ENCODE measurements at places on chromosomes 7 and 10. TPM values are rescaled to one million over a fixed set of nuclear protein-coding genes. Genes with fewer than 3 reads are reported as not detected.

DNA sequence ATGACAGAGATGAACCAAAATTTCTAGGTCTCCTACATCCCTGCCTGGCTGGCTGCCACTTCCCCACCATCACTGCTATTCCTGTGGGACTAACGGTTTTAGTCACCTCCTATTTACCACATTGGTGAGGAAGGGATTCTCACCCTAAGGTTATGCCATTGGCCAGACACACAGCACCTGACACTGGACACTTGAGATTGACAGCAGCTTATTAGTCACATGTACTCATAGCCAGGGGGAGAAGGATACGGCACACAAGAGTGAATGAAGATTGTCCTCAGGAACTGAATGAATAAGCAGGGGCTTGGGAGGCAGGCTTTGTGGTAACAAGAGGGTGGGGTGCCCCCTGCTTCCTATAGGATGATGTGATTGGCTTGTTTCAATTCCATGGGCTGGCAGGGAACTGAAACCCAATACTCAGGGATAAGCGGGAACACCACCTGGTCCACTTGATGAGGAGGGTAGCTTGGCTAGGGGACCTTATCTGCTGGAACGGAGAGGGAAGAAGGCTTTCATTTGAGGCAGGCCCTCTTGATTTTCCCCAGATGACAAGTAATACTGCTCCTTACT lies 99.0 kb downstream of the SPAG6 start:
- DNase-seq = no peak

- no peak for DNase-seq
Observed at GRCh38 chr7:135286876-135287275, 53.2 kb downstream of the STRA8 start.

DNA sequence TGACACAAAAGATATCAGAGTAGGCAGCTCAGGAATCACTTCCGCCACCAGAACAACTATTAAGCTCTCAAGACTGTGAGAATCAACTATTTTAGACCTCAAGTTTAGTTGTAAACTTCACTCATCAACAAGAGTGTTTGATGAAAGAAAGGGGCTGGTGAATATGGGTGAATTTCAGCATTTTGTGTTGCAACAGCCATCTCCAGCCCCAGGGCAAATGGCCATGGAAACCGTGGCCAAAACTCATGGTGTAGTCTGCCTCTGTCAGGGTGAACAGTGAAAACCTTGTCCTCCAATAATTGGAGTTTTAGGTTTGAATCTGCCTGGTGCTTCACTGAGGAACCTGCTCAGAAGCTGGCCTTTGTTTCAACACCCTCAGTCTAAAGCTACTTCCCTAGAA lies 60.0 kb downstream of the POLR1F start:
- no peak for DNase-seq

- no peak for DNase-seq
Observed at GRCh38 chr10:104268405-104268712, 625 bp upstream of the GSTO2 start.

DNA sequence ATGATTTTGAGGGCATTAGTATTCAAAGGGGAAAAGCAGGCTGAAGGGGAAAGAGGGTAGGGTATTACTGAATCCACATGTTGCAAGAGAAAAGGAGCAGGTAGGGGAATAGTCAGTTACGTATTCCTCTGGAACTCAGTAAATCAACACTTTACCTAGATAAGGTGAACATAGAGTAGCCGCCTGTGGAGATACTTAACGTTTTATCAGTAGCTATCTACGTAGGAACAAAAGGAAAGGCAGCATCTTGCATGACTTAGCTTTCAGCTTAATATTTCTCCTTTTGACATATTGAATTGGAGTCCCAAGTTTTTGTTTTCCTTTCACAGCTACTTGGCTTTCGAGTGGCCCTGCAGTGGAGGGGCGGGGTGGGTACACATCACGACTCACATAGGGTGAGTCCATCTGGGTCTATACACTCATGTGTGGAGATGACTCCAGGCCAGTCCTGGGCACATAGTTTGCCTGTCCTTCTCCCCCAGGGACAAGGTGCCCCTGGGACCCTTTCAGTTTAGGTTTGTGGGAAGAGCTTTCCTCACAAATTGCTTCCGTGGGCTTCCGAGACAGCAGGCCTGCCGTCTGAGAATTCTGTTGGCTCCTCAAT lies 48.1 kb downstream of the CCNY start:
- DNase-seq = no peak

- no peak for DNase-seq
Observed at GRCh38 chr10:126749015-126749655, 78.6 kb upstream of the C10orf90 start.

GRCh38 chr7:5773661-5774086 lies 7.8 kb downstream of the RNF216 start:
- no peak for DNase-seq

DNA sequence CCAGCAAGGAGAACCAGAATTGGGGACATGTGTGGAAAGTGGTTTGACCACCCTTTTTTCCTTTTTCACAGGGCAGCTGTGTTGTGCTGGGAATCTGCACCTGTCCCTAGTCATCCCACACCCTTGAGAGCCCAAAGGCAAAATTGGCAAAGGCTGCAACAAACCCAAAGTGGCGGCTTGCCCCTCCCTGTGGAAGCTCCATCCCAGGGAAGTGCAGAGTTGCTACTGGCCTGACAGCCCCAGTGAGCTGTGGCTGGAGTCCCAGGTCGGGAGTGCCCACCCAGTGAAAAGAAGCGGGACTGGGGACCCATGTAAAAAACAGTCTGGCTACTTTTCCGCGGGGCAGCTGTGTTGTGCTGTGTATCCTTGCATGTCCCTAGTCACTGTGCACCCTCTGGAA lies 109.1 kb upstream of the GRM3 start:
- no peak for DNase-seq

DNA sequence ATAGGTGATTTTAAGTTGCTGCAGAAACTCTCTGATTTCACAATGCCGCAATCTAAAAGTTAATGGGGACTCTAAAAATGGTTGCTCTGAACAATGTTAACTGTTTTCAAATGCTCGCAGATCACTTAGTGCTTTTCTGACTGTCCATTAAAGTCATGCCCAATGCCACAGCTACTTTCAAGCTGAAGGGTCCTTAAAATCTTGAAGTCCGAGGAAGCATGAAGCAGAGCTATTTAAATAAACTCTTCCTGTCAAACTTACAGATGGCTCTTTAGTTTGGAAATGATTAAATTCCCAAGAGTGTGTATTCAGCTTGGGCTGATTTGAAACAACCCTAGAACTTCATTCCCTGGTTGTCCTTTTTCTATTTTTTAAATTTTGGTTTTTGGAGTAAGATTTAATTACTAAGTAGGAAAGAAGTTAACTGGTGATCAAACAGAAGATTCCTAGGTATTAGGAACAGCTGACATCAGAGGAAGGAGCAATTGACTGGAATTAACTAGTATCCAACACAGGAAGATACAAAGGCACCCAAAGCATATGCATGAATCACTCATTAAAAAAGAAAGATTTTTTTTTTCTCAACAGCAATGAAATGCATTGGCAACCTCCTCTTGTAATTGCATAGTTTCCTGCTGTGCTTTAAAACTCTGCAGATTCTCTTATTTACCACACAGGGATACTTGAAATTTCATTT lies 105.1 kb downstream of the NRP1 start:
- no peak for DNase-seq

DNA sequence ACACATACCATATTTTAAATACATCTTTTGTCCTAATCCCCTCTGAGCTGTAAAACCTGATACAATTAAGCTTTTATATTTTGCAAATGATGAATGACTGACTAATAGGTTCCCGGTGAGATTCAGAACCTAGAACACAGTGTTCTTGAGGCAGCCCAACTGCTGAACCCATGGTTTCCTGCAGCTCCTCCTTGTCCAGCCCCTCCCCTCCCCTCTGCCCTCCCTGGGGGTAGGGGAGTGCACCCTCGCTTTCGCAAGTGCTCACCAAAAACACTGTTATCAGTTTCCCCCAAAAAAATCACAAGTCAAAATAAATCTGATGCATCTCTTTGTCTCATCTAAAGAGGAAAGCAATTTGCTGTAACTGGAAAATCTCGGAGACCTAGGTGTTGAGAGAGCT lies 602.8 kb downstream of the KCNMA1 start:
- DNase-seq = no peak

Gene ZWINT
- 9.5 TPM for polyA plus RNA-seq

Gene DOCK1
- not detected for polyA plus RNA-seq

Gene FAM25G
- not detected for polyA plus RNA-seq

Gene BLNK
- 0.17 TPM for polyA plus RNA-seq

Gene KLF14
- not detected for polyA plus RNA-seq

Measured in naive thymus-derived CD4-positive, alpha-beta T cell (primary cell).